Calu3 (cell line): ENCODE measurements at places on chromosomes 6 and 20. TPM values are rescaled to one million over a fixed set of nuclear protein-coding genes. Genes with fewer than 3 reads are reported as not detected.

- peak; percentile 32 for DNase-seq
Measured at GRCh38 chr6:97068211-97068610, 143.7 kb downstream of the KLHL32 start.

The TPD52L1 gene
- 37.5 and 50.6 TPM in 2 replicates for total RNA-seq

GRCh38 chr6:42084889-42085288 lies 34.6 kb downstream of the TAF8 start:
- no peak for DNase-seq

- no peak for DNase-seq
Measured at GRCh38 chr6:149182262-149182661, 135.2 kb upstream of the TAB2 start.

GRCh38 chr6:163355426-163355991 lies 59.0 kb upstream of the QKI start:
- peak; percentile 11 for DNase-seq

GRCh38 chr6:143098054-143098671 lies 37.5 kb downstream of the AIG1 start:
- no peak for DNase-seq

The TOMM6 gene
- total RNA-seq = 251 and 265 TPM in 2 replicates

GRCh38 chr6:155001482-155001881 lies 6.4 kb downstream of the TIAM2 start:
- no peak for DNase-seq

The CDH22 gene
- total RNA-seq = not detected in 2 replicates

The HNF4A gene
- total RNA-seq = 27.7 and 41.1 TPM in 2 replicates
